A549 (cell line): ENCODE measurements at places on chromosomes 13 and 19.

GRCh38 chr19:30744741-30745475 is 372.7 kb downstream of the ZNF536 start:
- DNase-seq = no peak

DNA sequence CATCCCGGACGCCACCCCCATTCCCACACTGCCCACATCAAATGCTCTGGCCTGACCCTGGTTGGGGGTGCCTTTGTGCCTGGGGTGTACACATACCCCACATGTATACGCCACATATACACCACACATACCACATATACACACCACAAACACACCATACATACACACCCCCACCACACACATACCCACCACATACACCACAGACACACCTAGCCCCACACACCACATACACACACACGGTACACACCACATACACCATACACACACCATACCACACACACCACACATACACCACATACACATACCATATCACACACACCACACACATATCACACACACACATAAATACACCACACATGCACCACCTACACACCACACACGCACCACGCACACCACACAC is 10.2 kb downstream of the ERFL start:
- no peak for DNase-seq

GRCh38 chr13:37995092-37995491 is 125.5 kb upstream of the TRPC4 start:
- no peak for DNase-seq

- DNase-seq = no peak
Measured at GRCh38 chr13:114237415-114238112, 2.9 kb downstream of the CDC16 start.

DNA sequence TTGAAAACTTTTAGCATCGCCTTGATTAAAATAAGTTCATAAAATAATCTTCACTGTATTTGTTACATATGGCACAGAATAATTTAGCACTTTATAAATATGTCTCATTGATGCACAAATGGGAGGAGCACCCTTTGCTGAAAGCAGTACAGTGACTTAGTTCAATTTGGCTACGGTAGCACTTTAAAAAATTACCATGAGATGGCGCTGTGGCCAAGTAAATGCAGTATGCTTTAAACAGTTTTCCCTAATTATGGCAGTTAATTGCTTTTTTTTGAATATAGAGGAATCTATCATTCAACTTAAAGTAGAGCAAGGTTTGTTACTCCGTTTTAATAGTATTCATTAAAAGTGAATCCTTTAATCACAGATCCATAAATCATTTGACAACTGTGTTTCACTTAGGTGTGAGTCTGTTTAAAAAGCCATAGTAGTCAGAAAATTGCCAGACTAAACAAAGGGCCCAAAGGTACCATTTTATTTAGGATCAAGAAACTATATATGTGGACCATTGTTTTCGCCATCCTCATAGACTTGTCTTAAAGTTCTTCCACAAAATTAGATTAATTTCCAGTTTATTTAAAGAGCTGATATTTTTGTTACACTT is 34.7 kb upstream of the ESD start:
- DNase-seq = peak; percentile 40

- DNase-seq = peak; percentile 33
Measured at GRCh38 chr19:4896372-4896771, 6.3 kb downstream of the ARRDC5 start.

GRCh38 chr13:43246382-43246781 is 223.0 kb downstream of the DNAJC15 start:
- DNase-seq = no peak

GRCh38 chr13:20848203-20848602 is 54.3 kb downstream of the XPO4 start:
- DNase-seq = no peak

DNA sequence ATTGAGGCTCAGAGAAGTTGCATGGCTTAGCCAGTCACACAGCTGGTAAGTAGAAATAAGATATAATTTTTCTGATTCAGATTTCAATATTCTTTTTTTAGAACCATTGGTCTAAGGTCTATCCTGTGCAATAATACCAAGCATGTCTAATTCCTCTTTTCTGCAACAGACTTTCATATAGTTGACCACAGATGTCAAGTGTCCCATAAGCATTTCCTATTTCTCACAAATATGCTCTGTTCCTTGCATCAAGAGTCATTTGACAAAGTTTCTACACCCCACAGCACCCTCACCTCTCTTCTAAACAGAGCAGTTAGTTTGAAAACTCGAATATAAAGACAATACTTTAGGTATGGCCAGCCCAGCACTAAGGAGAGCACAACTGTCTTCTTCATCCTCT is 26.8 kb upstream of the SACS start:
- no peak for DNase-seq

GRCh38 chr13:46296921-46297320 is 85.2 kb downstream of the LRRC63 start:
- DNase-seq = peak; percentile 30

GRCh38 chr19:39362682-39363657 is 20.7 kb downstream of the SAMD4B start:
- DNase-seq = no peak

- DNase-seq = no peak
Measured at GRCh38 chr19:36013280-36014011, 567 bp downstream of the ALKBH6 start.

GRCh38 chr13:54627646-54628372 is 1599.2 kb downstream of the OLFM4 start:
- DNase-seq = no peak

- no peak for DNase-seq
Measured at GRCh38 chr13:109783447-109783814, 3.0 kb downstream of the IRS2 start.

DNA sequence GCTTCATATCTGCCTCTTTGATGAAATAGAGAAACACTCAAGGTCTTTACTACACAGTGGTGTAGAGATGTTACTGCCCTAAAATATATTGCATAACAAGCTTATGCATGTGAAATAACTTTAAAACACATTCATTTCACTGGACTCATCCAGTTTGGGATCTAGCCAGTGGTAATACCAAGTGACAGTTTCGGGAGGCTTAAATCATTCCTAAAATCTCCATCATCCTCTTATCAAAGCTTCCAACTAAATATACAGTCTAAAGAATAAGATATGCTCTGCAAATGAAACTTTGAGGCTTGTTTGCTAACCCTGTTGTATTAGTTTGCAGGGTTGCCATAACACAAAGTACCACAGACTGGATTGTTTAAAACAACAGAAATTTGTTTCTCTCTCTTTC is 52.8 kb downstream of the THSD1 start:
- no peak for DNase-seq

DNA sequence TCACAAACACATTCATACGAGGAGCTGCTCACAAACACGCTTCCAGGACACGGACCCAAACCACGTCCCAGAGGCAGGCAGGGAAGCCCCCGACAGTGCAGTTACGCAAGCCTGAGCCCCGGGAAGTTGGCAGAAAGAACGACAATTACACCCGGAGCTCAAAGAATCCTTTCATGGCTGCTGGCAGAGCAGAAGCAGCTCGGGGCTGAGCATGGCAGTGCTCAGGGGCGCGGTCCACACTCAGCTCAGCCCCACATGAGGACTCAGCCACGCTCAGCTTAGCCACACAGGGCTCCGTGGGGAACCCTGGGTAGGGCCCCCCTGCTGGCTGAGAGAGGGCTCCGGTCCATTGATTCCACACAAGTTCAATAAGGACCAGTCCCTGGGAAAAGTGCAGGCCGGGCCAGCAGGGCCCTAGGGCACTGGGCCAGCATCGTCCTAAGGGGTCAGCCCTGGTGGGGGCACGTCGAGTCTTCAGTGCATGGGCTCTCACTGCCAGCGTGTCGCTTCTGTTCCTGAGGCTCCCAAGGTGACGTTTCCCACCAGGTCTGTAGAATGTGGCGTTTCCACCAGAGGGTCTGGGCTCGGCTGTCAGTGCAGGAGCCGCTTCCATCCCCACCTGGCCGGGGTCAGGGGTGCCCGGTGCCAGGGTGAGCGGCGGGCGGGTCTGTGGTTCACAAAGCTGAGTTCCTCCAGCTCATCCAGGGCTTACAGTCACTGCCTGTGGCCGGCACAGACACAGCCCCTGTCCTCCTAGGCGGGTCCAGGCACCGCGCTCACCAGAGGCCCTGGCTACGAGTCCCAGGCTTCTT is 23.1 kb downstream of the GAS6 start:
- no peak for DNase-seq

DNA sequence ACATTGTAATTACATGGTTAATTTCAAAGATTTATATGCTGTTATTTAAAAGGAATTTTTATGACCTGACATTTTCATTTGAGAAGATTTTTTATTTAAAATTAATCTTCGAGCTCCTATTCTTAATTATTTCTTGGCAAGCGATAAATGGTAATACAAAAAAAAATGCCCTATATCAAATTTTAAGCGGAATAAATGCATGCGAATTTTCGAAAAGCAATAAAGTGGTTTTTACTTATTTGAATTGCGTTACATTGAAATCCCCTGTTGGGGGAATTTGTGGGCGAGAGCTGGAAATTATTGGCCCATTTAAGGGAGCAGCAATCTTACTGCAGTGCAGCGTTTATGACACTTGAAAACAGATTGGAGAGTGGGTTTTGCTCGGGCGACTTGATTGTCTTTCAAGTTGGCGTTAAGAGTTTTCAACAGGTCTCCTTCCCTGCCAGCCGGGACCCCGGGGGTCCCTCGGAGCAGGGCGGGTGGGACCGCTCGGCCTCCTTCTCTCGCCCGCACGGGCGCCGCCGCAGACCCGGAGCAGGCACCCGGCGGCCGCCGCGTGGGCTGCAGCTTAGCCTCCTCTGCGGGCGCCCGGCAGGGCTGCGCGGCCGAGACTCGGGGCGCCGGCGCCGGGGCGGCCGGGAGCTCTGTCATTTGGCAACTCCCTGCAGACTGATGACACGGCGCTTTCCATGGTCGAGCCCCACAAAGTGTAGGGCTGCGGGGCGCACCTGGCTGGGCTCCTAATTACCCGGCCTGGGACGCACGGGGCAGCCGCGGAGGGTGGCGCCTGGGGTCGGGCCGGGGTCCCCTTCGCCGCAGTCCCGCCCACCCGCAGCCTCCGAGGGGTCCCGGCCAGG is 255.1 kb upstream of the SOX21 start:
- DNase-seq = peak; percentile 38

DNA sequence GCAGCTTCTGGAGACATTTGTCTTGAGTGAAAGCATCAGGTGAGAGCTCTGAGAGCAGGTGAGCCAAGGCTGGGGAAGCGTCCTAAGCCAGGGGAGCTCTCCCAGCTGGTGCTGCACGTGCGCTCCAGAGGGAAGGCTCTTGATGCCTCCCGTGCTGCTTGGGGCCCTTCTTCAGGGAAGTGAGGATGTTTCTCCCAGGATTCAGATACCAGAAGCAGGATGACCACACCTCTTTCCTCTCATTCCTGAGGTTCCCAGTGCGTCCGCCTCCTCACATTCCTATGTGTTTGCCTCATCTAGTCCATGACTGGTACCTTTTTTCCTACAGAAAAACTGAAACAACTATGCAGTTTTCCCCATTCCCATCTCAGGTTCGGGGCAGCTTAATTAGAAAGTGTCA is 231.0 kb upstream of the IRS2 start:
- DNase-seq = peak; percentile 66

- no peak for DNase-seq
Measured at GRCh38 chr19:35048911-35049411, 7.4 kb downstream of the HPN start.

GRCh38 chr19:13058951-13059660 is 43.6 kb downstream of the LYL1 start:
- DNase-seq = no peak

DNA sequence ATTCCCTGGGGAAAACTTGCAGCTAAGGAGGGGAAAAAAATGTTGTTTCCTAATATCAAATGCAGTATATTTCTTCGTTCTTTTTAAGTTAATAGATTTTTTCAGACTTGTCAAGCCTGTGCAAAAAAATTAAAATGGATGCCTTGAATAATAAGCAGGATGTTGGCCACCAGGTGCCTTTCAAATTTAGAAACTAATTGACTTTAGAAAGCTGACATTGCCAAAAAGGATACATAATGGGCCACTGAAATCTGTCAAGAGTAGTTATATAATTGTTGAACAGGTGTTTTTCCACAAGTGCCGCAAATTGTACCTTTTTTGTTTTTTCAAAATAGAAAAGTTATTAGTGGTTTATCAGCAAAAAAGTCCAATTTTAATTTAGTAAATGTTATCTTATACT is 33.6 kb downstream of the TNFSF11 start:
- no peak for DNase-seq

- no peak for DNase-seq
Measured at GRCh38 chr13:108225440-108225839, 7.2 kb downstream of the ABHD13 start.

DNA sequence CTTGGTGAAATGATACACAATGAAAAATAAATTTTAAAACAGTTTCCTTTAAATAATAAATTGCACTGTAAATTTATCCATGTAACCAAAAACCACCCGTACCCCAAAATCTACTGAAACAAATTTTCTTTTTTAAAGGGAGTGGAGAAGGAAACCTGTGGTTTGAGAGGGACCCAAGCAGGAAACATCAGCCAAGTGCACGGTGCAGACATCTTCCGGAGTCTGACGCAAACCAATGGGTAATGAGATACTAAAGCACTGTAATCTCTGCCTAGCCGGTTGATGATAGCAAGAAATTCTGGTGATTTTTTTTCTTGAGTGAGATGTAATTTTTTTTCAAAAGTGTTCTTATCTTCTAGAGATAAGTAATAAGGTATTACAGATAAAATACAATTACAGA is 115.4 kb downstream of the ABCC4 start:
- no peak for DNase-seq

DNA sequence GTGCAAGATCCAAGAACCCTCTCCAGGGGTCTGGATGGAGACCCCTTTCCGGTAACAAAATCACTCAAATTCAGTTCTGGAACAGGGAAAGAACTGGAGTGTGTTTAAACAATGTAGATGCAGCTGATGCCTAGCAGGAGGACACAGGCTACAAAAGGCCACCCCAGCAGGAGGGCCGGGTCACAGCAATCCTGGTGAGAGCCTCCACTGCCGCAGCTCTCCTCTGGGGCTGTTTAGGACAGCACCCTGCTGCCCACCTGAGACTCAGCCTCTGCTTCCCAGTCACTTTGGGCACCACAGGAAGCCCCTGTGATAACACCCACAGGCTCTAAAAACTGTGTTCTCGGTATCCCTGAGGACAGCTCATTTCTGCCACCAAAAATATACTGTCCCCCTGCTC is 318.7 kb upstream of the NBEA start:
- no peak for DNase-seq

- no peak for DNase-seq
Measured at GRCh38 chr13:26583662-26584061, 26.2 kb downstream of the WASF3 start.

GRCh38 chr13:31887286-31887685 is 144.3 kb upstream of the FRY start:
- DNase-seq = no peak

DNA sequence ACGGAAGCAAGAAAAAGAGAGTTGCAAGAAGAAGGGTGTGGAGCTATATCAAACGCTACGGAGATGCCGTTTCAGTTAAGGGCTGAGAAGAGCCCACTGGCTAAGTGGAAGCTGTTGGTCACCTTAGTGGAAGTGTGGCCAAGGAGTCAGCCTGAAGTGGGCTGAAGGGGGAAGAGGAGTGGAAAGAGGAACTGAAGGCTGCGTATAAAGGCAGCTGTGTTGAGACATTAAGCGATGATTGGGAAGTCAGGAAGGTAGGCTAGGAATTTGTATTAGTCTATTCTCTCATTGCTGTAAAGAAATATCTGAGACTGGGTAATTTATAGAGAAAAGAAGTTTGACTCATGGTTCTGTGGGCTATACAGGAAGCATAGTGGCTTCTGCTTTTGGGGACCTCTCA is 14.1 kb upstream of the FRY start:
- DNase-seq = no peak
